Stimulated activated CD4-positive, alpha-beta T cell treated with anti-CD3 and anti-CD28 coated beads, Interleukin-2, amount 100 ng/mL, for 24 hours (primary cell): ENCODE measurements at places on chromosomes 12 and 14.

DNA sequence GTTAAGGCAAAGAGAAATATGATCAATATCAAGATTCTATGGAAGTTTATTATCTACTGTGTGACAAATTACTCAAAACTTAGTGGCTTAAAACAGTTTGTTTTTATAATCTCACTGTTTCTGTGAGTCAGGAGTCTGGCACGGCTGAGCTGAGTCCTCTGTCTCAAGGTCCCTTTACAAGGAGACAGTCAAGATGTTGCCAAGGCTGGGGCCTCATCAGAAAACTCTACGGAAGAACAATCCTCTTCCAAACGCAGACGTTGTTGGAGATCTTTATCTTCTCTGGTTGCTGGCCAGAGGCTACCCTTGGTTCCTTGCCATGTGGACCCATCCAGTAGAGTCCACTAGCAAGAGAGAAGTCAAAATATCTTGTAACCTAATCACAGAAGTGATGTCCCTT, 100.6 kb upstream of the CCND2 start:
- DNase-seq = no peak

GRCh38 chr12:131912518-131913274, 16.4 kb upstream of the PUS1 start:
- no peak for DNase-seq

GRCh38 chr12:32108787-32109186, 2.1 kb downstream of the BICD1 start:
- no peak for DNase-seq

GRCh38 chr12:58361056-58361455, 419.7 kb downstream of the ATP23 start:
- no peak for DNase-seq

GRCh38 chr14:101167428-101167827, 263.9 kb upstream of the RTL1 start:
- no peak for DNase-seq

- no peak for DNase-seq
These were observed 588.2 kb downstream of the NRXN3 start for GRCh38 chr14:78758333-78758732.

- DNase-seq = no peak
These were observed 23.5 kb upstream of the FGF23 start for GRCh38 chr12:4402996-4403395.

- DNase-seq = no peak
These were observed 22.7 kb downstream of the CGRRF1 start for GRCh38 chr14:54532111-54533012.

- no peak for DNase-seq
These were observed 36.7 kb upstream of the GRIN2B start for GRCh38 chr12:14018080-14018479.

- no peak for DNase-seq
These were observed 9.0 kb upstream of the RNU6-7 start for GRCh38 chr14:32192712-32193373.

GRCh38 chr14:73753887-73754795, 40.0 kb upstream of the PNMA1 start:
- DNase-seq = peak; percentile 63

DNA sequence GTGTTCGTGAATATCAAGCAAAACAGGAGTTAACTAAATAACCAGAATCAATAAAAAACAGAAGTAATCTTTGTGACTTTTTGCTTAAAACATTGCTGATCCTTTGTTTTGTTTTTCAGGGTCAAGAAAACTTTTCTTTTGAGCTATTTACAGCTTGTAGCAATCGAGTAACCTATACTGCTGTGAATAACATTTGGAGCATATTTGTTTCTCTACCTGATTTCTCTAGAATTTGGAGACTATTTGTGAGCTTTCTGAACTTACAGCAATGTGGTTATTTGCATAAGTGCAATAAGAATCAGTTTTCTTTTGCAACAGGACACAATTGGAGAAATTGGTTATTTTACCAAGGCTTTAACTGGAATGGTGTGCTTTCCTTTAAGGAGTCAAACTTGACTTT, 7.3 kb upstream of the ETNK1 start:
- no peak for DNase-seq

DNA sequence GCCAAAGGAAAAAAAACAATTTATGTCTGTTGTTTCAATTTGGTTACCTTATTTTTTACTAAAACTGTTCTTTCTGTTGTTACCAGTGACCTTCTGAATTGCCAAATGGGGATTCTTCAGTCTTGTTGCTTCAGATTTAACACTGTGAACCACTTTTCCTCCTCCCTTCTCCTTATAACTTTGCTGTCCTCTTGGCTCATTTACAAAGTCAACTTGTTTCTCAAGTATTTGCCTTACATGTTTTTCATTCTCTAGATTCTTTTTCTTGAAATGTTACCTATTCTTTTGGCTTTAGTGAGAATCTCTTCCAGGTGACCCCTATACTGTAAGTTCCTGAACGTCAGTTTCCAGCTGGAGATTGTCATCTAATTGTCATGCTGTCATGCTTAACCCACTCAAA, 19.4 kb downstream of the FUT8 start:
- DNase-seq = no peak

DNA sequence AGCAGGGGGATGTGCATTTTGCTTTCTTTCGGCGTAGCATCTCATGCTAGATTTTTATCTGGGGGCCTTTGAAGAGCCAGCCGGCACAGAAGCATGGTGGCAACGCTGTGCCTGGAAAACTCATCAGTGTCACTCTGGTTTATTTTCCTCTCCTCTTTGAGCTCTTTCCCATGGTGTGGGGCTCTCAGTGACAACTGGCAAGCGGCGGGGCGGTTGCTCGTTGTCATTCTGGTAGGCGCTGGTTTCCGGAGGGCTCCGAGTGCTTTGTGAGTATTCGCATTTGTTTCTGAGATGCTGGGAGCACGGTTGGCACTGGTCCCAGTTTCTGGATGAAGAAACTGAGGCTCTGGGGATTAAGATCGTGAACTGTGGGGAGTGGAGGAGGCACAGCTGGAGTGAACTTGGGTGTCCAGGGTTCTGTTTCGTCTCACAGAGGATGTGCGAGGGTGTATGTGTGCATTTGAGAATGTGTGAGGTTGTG, 23.3 kb downstream of the TPCN1 start:
- no peak for DNase-seq

DNA sequence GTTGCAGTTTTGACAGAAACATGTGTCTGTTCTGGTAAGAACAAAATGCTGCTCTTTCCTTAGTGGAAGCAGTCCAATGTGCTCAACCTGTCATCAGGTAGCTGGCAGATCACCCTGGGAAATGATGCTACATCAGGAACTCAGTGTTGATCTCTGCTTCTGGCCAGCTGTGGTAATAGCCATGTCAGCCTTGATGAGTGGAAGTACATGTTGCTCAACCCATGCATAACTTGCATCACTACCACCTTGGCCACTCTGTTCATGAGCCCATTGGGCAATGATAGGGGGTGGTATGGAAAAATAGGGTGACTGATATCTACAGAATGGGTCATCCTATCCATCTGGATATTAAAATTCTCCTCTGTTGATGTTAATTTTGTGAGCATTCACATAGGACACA, 411.0 kb downstream of the C12orf50 start:
- DNase-seq = no peak

GRCh38 chr12:27623645-27624044, 72.6 kb upstream of the REP15 start:
- DNase-seq = no peak

DNA sequence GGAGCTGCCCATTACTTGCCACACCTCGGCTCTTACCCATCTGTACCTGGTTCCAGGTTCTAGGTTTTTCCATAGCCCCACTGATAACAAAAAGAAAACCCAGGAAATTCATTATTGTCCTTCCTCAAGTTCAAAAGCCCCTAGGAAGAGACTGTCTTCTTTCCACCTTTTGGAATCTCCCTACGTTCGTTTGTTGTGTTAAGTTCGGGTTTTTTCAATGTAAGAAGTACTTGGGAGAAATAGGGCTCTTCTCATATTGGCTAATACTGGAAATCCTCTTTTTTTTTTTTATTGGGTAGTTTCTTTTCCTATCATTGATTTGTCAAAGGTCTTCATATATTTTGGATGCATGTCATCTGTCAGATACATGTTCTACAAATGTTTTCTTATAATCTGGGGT, 17.3 kb downstream of the SLC15A5 start:
- DNase-seq = no peak

- DNase-seq = no peak
These were observed 30.9 kb downstream of the MYO1H start for GRCh38 chr12:109378569-109378968.

DNA sequence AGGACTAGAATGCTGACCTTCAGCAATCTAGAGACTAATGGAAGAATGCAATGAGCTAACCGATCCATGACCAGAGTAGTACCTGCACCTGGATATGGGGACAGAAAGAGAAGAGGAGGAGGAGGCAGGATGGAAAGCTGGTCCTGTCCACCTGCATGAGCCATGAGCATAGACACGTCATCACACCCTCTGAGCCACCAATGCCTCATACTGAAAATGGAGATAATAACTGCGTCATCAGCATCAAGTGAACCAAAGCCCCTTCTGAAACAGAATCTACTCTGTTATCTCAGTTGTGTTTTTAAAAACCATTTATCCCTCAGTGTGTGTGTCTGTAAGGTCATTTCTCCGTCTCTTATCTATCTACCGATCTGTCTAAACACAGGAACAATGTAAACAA, 327.0 kb downstream of the BCL11B start:
- DNase-seq = no peak
